Stimulated activated CD4-positive, alpha-beta T cell treated with anti-CD3 and anti-CD28 coated beads, Interleukin-1b, Interleukin-23, amount 100 ng/mL, for 1 hour (primary cell): ENCODE measurements at places on chromosomes 1 and 21.

- no peak for DNase-seq
Measured at GRCh38 chr21:41820384-41821080, 53.7 kb upstream of the RIPK4 start.

- DNase-seq, result no peak
Measured at GRCh38 chr1:46399307-46399706, 5.2 kb downstream of the FAAH start.

DNA sequence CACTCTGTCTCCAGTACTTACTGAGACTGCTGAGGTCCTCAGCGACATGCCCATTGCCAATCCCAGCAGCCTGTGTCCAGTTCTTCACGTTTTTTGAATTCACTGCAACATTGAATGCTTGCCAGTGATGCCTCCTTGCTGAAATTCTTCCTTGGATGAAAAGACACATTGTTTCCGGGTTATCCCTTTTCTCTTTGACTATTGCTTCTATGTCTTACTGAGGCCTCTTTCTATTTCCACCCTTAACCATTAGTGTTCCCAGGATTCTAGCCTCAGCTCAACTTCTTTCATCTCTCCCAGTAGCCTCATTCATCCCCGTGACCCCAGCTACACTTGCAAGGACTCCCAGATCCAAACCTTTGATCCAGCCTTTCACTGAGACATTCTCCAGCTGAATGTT is 46.5 kb upstream of the KIF26B start:
- DNase-seq, result no peak

- no peak for DNase-seq
Measured at GRCh38 chr1:157596384-157596783, 1.5 kb downstream of the FCRL4 start.

GRCh38 chr1:8133657-8134430 is 107.7 kb upstream of the ERRFI1 start:
- no peak for DNase-seq

GRCh38 chr1:17405898-17406759 is 33.3 kb downstream of the RCC2 start:
- peak; percentile 19 for DNase-seq

- DNase-seq, result no peak
Measured at GRCh38 chr1:158028969-158029368, 35.5 kb downstream of the KIRREL1 start.

- no peak for DNase-seq
Measured at GRCh38 chr1:227885135-227885647, 62.5 kb downstream of the WNT9A start.

GRCh38 chr1:77096496-77097255 is 122.6 kb downstream of the PIGK start:
- DNase-seq, result no peak

- no peak for DNase-seq
Measured at GRCh38 chr1:235918465-235918864, 51.8 kb upstream of the LYST start.

- no peak for DNase-seq
Measured at GRCh38 chr21:20641241-20641640, 357.0 kb upstream of the NCAM2 start.

- no peak for DNase-seq
Measured at GRCh38 chr1:9596415-9597123, 7.9 kb downstream of the TMEM201 start.

- DNase-seq, result no peak
Measured at GRCh38 chr1:208238710-208239472, 5.3 kb downstream of the PLXNA2 start.

- no peak for DNase-seq
Measured at GRCh38 chr1:199970125-199970524, 57.4 kb upstream of the NR5A2 start.

DNA sequence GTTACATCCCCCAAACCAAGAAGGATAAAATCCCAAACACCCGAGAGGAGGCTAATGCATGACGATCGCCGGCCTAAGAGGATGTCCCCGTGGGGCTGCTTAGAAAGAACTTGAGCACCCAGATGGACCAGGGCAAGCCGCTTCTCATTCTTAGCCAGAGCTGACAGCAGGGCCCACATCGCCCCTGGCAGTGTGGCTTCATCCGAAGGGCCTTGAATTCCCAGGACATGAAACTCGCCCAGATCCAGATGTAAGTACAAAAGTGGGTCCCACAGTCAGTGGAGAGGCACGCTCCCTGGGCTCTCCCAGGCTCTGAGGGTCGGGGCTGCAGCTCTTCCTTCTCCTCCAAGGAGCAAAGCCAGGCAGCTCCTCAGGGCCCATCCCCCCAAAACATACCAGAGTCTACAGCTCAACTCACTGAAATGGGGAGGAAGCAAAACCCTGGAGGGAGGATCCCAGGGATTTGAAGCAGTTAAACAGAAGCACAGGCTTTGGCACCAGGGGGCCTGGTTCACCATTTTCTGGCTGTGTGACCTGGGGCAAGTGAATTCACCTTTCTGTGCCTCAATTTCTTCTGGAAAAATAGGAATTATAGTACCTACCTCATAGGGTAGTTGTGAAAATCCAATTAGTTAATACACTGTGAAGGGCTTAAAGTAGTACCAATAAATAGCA is 85.6 kb downstream of the MAN1C1 start:
- no peak for DNase-seq

DNA sequence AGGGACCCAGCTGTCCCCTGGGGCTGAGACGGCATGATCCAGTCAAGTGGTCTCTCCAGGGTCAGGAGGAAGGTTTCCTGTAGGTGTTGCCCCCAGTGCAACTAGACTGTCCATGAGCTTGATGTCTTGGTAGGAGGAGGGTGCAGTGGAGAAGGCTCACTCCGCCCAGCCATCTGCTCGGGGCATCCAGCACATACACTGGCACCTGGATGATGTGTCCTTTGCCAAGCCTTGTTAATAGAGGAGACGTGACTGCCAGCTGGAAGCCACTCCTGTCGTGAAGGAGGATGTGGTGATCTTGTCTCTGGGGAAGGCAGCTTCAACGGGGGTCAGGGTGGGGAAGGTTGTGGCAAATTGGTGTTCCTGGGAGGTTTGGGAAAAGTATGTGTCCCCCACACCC is 6.2 kb downstream of the DISP3 start:
- DNase-seq, result no peak

GRCh38 chr1:160108888-160109662 is 6.5 kb upstream of the ATP1A2 start:
- no peak for DNase-seq

GRCh38 chr1:58922302-58923089 is 138.6 kb upstream of the JUN start:
- DNase-seq, result no peak

GRCh38 chr1:228867951-228868730 is 132.9 kb downstream of the RHOU start:
- DNase-seq, result no peak

DNA sequence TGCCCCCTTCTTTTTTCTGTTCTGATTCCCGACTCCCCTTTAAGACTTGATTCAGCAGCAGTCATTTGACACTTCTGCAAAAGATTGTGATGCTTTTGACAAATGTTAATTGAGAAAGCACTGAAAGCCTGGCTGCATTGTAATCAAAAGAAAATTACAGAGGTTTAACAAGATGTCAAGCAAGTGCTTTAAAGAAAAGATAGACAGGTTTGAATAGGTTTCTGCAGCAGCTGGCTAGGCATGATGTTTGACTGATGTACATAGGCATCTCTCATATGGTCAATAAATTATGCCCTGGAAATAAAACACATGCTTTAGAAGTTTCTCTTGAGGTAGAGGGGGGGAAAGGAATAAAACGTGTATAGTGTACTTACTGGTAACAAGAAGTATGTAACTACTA is 147.8 kb downstream of the ADGRL2 start:
- no peak for DNase-seq

DNA sequence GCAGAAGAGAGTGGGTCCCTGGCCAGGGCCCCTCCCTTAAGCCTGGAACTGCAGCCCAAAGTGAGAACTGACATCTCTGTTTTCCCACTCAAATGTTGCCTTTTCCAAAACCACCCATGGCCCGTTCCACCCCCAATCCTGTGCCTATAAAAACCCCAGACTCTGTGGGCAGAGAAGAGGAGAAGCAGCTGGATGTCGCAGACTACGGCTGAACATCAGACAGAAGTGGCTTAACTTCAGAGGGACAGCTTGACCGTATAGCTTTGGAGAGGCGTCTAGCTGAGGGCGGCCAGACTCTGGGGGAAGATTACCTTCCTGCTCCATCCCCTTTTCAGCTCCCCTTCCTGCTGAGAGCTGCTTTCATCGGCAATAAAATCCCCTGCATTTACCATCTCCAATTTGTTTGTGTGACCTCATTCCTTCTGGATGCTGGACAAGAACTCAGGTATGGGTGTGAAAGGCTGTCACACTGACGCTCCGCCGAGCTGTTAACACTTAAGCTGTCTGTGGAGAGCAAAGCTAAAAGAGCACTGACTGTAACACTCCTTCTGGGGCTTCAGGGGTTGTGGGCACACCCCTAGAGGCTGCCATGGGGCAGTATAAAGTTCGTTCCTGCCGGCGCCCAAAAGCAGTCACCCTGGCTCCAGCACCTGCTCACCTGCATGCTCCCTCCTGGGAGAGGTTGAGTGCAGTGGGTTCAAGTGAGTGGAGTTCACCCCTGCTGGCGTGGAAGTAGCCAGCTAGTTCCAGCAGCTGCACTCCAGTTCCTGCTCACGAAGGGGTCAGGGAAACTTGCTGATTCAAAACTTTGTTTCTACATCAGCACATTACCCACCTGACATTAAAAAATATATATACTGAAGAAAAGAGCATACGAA is 19.6 kb upstream of the ERO1B start:
- no peak for DNase-seq

- DNase-seq, result no peak
Measured at GRCh38 chr1:192439373-192440025, 122.7 kb downstream of the RGS21 start.

DNA sequence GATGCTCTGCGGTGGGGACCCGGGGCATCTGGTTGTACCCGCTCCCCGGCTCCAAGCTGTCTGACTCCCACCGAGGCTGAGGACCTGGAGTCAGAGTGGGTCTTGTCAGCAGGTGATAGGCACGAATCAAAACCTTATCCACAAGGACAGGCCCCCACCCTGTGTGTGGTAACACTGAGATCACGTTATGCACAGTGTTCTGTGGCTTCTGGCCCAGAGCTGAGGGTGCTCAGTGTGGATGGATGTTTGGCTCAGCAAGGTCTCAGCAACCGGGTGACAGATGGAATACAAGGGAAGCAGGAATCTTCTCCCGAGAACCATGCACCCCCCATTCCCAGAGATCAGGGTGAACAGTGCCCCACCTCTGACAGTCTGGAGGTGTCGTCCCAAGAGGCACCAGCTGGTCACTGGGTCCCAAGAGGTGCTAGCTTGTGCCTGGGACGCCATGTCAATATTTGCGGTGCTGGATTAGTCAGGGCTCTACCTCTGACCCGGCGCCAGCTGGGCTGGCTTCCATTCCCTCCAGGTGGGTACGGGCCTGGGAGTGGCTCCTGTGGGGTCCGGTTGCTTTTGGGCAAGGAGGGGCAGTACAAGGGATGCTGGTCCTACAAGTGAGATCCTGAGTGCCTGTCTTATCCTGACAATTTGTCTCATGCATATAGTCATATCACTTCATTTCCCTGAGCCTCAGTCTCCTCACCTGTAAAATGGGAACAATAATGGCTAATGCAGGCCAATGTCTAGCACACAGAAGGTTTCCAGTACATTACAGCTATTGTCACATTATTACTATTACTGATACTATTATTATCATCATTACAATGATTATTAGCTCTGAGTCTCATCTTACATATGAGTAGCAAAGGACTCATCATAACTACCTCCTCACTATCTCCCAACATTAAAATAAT is 957 bp downstream of the CAPN9 start:
- DNase-seq, result no peak

DNA sequence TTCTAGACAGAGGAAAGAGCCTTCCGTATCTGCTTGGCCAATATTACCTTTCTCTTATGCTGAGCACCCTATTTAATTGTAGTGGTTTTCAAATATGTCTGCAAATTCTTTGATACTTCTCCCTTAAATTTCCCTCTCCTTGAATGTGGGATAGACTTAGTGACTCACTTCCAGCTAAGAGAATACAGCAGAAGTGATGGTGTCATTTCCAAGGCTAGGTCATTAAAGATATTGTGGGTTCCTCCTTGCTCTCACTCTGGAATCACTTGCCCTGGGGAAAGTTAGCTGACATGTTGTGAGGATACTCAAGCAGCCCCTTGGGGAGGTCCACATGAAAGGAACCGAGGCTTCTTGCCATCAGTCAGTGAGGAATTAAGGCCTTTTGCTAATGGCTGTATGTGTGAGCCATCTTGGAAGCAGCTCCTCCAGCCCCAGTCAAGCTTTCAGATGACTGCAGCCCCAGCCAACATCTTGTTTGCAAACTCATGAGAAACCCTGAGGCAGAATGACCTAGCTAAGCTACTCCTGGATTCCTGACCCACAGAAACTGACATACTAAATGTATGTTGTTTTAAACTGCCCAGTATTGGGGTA is 8.1 kb upstream of the CITED4 start:
- no peak for DNase-seq

- DNase-seq, result no peak
Measured at GRCh38 chr1:243708210-243708609, 141.8 kb downstream of the AKT3 start.

DNA sequence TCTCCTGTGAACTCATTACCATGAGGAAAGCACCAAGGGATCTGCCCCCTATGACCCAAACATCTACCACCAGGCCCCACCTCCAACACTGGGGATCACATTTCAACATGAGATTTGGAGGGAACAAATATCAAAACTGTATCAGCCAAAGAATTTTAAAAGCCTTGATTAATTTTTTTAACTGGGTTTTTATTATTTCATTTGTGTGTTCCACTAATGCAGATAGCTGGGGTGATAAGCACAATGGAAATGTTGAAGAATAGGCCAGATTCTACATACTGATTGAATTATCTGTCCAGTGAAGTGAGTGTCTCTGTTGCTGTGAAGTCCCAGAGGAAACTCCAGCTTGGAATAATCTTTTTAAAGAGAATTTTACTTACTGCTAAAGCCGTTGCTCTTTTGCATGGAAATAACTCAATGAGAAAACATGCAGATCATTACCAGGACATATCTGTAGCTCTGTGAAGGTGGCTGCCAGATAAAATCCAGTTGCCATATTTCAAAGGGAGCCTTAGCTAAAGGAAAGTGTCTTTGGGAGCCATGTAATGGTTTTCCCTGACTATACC is 44.4 kb upstream of the DHCR24 start:
- DNase-seq, result no peak

DNA sequence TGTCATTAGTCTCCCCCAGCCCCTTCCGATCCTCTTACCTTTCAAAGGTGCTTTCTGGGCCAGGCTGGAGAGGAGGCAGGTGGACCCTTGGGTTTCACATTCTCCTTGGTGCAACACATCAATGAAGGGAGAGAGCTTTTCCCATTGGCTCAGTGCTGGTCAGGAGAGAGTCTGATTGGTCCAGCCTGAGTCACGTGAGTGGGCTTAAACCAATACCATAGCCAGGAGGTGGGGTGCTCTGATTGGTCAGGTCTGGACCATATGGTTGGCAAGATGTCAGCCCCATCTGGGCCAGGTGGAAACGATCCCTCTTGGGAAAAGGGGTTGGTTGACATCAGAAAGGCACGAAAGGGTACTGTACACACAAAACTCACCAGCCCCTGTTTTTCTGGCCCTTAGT is 44.8 kb upstream of the ABCG1 start:
- no peak for DNase-seq
